Forelimb muscle (tissue), 1 donor: ENCODE measurements at places on chromosomes 2 and 18. TPM values are rescaled to one million over a fixed set of nuclear protein-coding genes. Genes with fewer than 3 reads are reported as not detected.

CCDC178 gene
- polyA plus RNA-seq, result 0.19 TPM

GCA gene
- 12.0 TPM for polyA plus RNA-seq

MTHFD2 gene
- polyA plus RNA-seq, result 21.8 TPM

CAPN14 gene
- not detected for polyA plus RNA-seq

M1AP gene
- 0.14 TPM for polyA plus RNA-seq

UNC50 gene
- polyA plus RNA-seq, result 27.1 TPM

UGT1A6 gene
- polyA plus RNA-seq, result not detected

C1QL2 gene
- polyA plus RNA-seq, result not detected

FHOD3 gene
- polyA plus RNA-seq, result 30.8 TPM

ANKRD30BL gene
- not detected for polyA plus RNA-seq

GNAL gene
- 1.1 TPM for polyA plus RNA-seq

RGPD3 gene
- 0.08 TPM for polyA plus RNA-seq

GPR148 gene
- not detected for polyA plus RNA-seq

ZNF385B gene
- 24.5 TPM for polyA plus RNA-seq

MC5R gene
- polyA plus RNA-seq, result 3.1 TPM

EPAS1 gene
- polyA plus RNA-seq, result 29.6 TPM

COL4A3 gene
- 0.16 TPM for polyA plus RNA-seq

SEPTIN10 gene
- 75.9 TPM for polyA plus RNA-seq

SLC4A3 gene
- 6.9 TPM for polyA plus RNA-seq

B3GNT7 gene
- polyA plus RNA-seq, result 0.48 TPM

RAX gene
- polyA plus RNA-seq, result not detected

SPDYA gene
- 1.2 TPM for polyA plus RNA-seq

IL36A gene
- not detected for polyA plus RNA-seq

ASXL3 gene
- 5.3 TPM for polyA plus RNA-seq

HSPE1 gene
- polyA plus RNA-seq, result 115 TPM

IL1A gene
- polyA plus RNA-seq, result not detected

TUBA4B gene
- polyA plus RNA-seq, result 0.20 TPM
